Fibroblast of skin of back (primary cell): ENCODE measurements at places on chromosomes 3 and 15.

GRCh38 chr15:64742385-64742784 is 33.0 kb downstream of the RBPMS2 start:
- no peak for DNase-seq

DNA sequence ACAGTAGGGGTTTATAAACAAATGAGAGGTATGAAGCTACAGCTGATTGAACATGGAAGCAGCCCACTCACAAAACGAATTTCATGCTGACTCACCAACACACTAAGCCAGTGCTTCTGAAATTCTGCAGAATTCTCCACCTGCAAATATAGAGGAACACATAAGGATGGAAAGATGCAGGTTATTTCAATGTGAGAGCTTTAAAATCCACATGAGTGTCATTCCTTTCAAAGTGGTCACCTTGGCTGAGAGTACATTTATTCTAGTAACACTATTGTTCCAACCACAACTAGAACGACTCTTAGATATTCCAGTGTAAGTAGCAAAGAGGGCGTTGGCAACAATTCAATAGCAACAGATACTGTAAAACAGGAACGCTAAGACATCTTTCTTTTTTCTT is 189.9 kb upstream of the TSC22D2 start:
- DNase-seq, result no peak

GRCh38 chr3:162192340-162193029 is 695.9 kb downstream of the OTOL1 start:
- no peak for DNase-seq

DNA sequence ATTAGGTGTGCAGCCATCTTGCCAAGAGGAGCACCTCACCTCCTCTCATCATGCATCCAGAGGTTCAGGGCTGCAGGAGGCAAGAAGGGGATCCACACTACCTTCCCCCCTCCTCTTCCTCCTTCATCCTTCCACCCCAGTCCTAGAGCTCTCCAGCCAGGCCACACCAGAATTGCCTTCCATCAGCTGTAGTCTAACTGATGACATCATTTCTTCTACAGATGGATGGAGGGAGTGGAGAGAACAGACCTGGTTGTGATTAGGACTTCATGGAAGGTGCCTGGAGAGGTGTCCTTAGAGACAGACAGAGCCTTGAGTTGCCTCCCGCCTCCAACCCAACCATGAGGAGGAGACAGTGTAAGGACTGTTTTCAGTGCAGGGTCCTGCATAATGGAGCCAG is 14.9 kb downstream of the SEMA5B start:
- no peak for DNase-seq

- DNase-seq, result no peak
Observed at GRCh38 chr3:14890476-14890875, 56.9 kb upstream of the NR2C2 start.

DNA sequence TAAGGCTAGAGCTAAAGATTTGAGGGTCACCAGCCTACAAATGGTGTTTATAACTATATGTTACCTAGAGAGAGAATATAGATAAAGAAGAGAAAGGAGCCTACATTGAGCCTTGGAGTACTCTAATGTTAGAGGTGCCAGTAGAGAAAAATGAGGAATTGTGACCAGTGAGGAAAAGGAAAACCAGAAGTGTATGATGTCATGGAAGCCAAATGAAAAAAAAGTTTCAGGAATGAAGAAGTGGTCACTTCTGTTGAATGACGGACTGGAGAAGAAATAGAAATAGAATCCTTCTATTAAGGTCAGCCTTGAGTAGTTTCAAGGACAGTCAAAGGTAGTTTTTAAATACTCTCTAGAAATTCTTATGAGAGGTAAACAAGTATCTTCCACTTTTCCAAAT is 51.2 kb upstream of the MLF1 start:
- DNase-seq, result no peak

DNA sequence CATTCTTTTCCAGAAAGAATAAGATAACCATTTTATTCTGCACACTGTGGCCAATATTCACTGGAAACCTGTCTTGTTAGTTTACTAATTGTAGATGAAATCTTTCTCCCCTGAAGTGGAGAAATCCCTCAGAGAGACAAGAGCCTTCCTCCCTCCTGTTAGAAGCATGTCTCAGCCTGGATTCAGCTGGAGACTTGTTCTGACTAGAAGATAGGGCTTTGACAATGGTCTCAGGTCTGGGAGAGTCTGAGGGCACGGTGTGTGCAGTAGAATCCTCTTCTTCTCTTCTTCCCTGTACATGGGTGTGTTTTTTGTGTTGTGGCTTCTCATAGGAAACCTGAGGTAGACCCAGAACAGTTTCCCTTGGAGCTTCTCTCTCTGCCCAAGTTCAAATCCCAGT is 19.9 kb downstream of the CCK start:
- DNase-seq, result no peak
